ENCODE measurements at places on chromosomes 2 and 18. TPM values are rescaled to one million over a fixed set of nuclear protein-coding genes. Genes with fewer than 3 reads are reported as not detected.

ANO7 gene
- total RNA-seq = 0.64 TPM

IFIH1 gene
- 3.9 TPM for total RNA-seq

ANKRD53 gene
- 1.3 TPM for total RNA-seq

SFT2D3 gene
- total RNA-seq = 4.7 TPM

UGT1A3 gene
- total RNA-seq = not detected

LYPD6B gene
- total RNA-seq = 3.0 TPM

RAB6C gene
- total RNA-seq = under 0.01 TPM

ABCB11 gene
- under 0.01 TPM for total RNA-seq

DNA sequence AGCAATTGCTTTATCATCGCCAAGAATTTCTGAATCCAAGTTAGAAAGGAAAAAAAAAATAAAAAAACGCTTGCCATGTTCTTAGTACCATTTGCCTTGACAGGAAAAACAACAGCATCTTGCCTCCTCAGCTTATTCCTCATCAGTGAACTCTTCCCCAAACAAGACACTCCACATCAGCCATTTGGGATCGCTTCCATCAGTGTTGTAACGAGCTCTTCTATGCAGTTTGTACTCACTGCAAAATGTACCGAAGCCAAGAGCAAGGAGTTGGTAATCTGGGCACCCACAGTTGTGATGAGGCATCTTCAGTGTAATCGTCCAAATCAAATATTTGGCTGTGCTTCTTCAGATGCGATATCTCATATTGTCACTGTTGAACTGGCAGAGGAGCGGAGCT is 503.7 kb downstream of the TMEM182 start:
- DNase-seq = no peak

GRCh38 chr2:157839162-157839801 is 36.8 kb downstream of the ACVR1 start:
- peak; percentile 69 for DNase-seq

DNA sequence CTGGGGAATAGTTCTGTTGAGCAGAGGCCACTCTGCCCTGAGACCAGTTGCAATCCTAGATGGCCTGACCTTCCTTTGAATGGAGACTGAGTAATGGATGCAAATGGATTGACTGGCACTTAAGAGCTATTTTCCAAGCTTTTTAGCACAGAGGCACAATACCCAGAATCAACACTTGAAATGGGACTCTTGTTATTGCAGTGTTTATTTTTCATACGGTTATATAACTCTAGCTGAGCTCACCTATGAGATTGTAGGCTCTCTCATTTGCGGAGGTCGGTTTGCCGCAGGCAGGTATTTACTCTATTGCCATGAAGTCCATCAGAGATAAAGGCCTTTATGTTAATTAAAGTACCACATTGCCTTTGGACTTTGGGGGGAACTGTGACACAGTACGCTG is 422.3 kb upstream of the CELF4 start:
- no peak for DNase-seq

DNA sequence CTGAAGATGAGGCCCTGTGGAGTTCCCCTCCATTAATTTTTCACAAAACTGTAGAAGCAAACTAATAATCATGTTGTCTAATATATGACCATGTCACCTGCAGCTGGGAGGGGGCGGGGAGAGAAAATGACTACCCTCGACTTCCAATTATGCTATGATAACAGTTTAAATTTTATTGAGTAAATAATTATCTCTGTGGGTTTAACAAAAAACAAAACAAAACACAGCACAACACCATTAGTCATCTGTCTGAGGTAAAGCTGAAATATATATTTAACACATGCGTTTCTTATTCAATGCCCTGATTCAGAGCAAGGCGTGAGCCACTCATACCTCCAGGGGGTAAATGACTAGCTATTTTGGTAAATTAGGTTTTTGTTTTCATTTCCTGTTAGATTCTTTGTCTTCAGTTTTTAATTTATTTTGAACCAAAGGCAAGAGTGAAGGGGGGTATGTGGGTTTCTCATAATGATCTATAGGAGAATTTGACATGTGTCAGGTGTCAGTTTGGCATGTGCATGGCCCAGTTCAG is 77.4 kb upstream of the ZCCHC2 start:
- DNase-seq = no peak

DNA sequence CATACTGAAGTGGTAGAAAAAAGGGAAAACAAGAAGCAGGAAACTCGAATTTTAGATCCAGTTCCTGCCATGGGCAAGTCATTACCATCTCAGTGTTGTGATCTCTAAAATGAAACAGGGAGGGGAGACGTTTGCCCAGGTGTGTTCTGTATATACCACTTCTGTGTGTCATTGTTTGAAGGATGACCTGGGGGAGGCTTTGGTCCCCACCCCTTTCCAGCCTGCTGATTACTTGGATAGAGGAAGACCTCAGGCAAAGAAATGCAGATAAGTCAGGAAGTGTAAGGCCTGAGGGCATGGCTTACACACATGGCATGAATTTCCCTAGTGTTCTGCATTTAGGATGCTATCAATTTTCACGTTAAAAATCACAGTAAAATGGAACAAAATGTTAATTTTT is 205.2 kb upstream of the CXCR4 start:
- no peak for DNase-seq

- DNase-seq = no peak
Measured at GRCh38 chr2:108591163-108591562, 56.9 kb downstream of the LIMS1 start.

DNA sequence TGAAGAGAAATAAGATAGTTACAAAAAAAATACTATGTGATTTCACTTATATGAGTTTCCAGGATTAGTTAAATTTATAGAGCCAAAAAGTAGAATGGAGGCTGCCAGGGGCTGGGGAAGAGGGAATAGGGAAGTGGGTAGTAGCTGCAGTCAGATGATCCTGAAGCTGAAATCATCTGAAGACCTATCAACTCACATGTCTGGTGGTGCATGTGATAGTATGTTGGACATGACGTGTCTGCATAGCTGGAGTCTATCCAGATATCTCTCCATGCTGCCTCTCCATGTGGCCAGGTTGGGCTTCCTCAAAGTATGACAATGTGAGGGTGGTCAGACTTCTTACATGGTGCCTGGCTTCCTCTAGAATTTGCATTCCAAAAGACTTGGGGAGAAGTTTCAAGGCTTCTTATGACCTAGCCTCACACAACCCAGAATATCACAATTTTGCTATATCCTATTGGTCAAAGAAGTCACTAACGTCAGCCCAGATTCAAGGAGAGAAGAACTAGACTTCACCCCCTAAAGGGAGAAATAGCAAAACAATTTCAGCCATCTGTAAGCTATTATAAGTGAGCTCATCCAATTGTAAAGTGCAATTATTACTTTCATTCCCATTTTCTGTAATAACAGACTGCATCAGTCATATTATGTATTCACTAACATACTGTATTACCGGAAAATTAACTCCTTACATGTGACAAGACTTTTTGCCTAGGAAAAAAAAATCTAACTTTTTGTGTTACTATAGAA is 14.0 kb upstream of the ZNF396 start:
- no peak for DNase-seq

GRCh38 chr2:69639266-69639665 is 4.3 kb downstream of the AAK1 start:
- no peak for DNase-seq

- no peak for DNase-seq
Measured at GRCh38 chr2:98187194-98187593, 100.2 kb downstream of the VWA3B start.

- no peak for DNase-seq
Measured at GRCh38 chr2:44295633-44296359, 20.5 kb downstream of the SLC3A1 start.

- no peak for DNase-seq
Measured at GRCh38 chr18:78724214-78724914, 255.3 kb upstream of the SALL3 start.

- no peak for DNase-seq
Measured at GRCh38 chr18:35186291-35187034, 54.4 kb upstream of the ZNF397 start.

GRCh38 chr18:54616220-54616848 is 25.3 kb downstream of the DYNAP start:
- peak; percentile 4 for DNase-seq

DNA sequence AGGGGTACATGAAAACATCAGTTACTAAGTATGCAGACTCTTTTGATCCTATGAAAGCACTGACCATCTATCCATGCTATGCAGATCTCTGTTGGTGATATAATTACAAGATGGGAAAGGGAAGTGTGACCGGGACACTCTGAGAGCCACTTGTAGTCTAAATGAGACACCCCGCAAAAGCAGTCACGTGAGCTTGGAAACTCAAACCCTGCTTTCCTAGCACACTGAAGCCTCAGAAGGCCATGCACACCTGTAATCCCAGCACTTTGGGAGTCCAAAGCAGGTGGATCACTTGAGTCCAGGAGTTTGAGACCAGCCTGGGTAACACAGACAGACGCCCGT is 137.5 kb downstream of the INO80D start:
- DNase-seq = no peak

GRCh38 chr18:2589345-2590068 is 18.1 kb downstream of the NDC80 start:
- DNase-seq = no peak

GRCh38 chr2:190999058-190999457 is 14.9 kb downstream of the STAT1 start:
- no peak for DNase-seq

- DNase-seq = no peak
Measured at GRCh38 chr2:887639-888038, 63.0 kb upstream of the SNTG2 start.

DNA sequence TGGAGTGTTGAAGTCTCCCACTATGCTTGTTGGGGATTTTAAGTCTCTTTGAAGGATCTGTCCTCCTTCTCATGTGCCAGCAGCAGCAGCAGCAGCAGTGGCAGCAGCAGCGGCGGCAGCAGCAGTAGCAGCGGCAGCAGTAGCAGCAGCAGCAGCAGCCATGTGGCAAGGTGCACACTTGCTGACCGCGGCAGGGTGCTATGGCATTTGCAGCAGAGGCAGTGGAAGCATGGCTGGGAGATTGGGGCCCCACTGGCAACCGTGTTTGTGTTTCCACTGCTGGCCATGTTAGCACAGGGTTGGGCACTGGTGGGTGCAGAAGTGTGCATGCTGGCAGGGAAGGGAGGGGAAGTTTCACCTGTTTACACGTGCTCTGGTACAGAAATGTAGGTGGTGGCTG is 280.1 kb downstream of the NUP35 start:
- DNase-seq = no peak

DNA sequence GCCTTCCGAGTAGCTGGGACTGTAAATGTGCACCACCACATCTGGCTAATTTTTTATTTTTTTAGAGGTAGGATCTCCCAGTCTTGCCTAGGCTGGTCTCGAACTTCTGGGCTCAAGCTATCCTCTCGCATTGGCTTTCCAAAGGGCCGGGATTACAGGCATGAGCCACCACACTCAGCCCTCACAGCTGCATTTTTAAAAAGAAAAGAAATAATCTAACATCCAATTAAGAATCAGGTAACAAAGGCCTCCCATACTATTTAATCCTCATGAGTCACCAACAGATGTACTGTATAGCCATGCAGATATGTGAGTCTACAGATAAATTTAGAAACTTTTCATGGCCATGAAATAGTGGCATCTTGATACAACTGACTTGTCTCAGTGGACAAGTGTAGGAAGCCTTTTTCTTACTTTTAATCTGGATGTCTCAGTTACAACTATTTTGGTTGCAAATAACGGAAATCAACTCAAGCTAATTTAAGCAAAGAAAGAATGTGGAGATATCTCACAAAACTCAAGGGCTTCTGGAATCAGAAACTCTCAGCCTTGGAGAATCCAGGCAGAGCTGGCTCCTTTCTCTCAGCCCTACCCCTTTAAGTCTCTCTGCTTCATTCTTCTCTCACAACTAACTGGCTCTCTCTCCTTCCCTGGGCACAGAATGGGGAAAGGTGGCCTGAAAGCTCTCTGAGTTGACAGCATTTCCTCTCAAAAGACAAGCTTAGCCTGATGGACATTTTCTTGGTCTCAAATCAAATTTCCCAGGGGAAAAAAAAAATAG is 12.8 kb upstream of the PPM1B start:
- peak; percentile 71 for DNase-seq

- no peak for DNase-seq
Measured at GRCh38 chr2:138730497-138731030, 49.6 kb downstream of the NXPH2 start.

GRCh38 chr2:66283787-66284186 is 151.1 kb upstream of the MEIS1 start:
- no peak for DNase-seq

- no peak for DNase-seq
Measured at GRCh38 chr18:64659196-64659595, 510.3 kb upstream of the LINC00305 start.

GRCh38 chr2:182982941-182983340 is 55.3 kb downstream of the NCKAP1 start:
- DNase-seq = no peak

DNA sequence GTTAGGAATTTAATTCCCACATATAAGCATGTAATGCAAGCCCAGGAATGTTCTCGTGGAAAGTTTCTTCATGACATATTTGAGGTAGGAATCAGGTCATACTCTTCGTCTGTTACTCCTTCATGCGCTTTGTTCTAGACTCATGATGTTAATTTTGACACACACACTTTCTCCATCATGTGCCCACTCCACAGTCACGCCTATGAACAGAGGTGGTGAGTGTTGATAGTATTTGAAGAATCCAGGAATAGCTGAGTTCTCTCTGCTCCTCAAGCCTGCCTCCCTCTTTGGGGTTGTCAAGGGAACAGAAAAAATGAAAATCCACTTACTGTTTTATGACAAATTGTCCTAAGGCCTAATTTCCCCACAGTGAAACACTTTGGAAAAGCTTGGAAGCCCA is 117.3 kb upstream of the SERPINE2 start:
- no peak for DNase-seq
